LNCaP clone FGC (cell line): ENCODE measurements at places on chromosomes 2 and 18.

- DNase-seq = no peak
Measured at GRCh38 chr18:77014538-77014937, 118.0 kb downstream of the MBP start.

DNA sequence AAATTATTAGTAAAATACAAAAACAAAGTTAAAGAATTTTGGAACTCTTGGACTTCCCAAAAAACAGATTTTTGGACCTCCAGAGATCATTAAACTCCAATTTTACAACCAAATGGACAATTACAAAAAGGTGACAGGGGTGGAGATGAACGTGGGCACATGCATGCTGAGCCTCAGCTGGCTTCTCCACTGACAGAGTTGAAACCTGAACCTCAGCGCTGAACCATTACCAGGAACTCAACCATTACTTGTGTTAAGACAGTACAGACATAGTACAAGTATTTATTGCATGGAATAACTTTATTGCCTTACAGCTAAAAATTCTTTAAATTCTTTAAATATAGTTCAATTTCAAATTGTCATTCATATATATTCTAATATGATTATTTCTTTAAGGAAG, 33.0 kb upstream of the KIDINS220 start:
- DNase-seq = no peak

DNA sequence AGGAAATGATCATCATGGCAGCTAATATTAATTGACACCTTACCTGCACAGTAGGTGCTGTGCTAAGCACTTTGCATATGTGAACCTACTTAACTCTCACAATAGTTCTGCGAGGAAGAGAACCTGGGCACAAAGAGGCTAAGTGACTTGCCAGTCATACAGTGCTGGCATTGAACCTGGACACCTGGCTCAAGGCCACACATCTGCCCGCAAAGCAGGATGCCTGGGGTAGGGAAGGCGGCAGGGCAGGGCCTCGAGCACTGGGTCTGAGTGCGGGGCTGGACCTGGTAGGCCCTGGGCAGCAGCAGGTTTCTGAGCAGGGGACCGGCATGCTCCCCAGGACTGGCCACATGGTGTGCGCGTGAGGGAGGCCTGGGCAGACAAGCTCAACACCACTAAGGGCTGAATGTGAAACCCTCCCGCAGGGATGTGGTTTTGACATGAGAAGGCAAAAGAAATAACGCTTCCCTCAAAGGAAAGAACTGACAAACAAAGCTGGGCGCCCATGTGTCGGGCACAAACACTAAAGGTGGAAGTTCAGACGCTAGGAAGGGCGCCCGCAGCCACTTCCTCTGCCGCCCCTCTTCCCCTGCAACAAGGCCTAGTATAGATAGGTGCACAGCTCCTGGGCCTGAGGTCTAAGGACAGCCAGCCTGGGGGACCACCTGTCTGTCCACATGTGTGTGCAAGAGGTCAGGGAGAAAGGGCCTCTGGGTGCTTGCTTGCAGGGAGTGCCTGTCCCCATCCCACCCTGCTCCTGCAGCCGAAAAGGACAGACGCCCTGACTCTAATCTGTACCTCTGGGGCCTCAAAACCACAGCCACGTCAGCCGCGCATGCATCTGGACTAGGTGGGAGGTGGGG, 92.5 kb downstream of the ZFP36L2 start:
- no peak for DNase-seq

DNA sequence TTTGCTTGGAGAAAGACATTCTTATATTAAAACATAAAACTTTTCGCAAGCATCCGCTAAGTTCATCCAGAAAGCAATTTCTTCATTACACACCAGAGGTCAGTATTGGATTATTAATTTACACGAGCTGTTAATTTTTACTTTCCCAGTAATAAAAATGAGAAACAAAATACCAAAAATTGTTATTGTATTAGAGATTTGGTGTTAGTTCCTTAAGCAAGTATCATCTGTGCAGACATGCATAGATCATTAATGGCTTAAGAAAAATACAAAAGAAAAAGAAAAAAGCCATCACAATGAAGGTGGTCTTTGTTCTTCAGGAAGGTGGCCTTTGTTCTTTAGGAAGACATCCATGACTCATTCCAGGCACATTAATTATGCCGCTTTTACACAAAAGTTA, 53.6 kb upstream of the HNMT start:
- DNase-seq = no peak

DNA sequence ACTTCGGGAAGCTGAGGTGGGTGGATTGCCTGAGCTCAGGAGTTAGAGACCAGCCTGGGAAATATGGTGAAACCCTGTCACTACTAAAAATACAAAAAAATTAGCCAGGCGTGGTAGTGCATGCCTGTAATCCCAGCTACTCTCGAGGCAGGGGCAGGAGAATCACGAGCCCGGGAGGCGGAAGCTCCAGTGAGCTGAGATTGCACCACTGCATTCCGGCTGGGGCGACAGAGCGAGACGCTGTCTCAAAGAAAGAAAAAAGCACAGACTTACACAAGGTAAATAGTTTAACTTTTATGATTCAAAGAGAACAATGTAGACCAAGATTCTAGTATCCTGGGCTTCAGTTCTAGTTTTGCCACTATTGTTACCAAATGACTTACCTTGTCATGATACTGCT, 37.4 kb downstream of the NCKAP1 start:
- no peak for DNase-seq

- no peak for DNase-seq
Measured at GRCh38 chr2:121886059-121886458, 130.6 kb downstream of the TSN start.

- no peak for DNase-seq
Measured at GRCh38 chr18:31232775-31233424, 70.2 kb upstream of the DSC1 start.

GRCh38 chr2:12091201-12091806, 344.9 kb downstream of the LPIN1 start:
- no peak for DNase-seq

- no peak for DNase-seq
Measured at GRCh38 chr2:65019675-65020195, 30.5 kb downstream of the SLC1A4 start.

GRCh38 chr2:203112342-203112741, 97.7 kb downstream of the NBEAL1 start:
- DNase-seq = no peak

DNA sequence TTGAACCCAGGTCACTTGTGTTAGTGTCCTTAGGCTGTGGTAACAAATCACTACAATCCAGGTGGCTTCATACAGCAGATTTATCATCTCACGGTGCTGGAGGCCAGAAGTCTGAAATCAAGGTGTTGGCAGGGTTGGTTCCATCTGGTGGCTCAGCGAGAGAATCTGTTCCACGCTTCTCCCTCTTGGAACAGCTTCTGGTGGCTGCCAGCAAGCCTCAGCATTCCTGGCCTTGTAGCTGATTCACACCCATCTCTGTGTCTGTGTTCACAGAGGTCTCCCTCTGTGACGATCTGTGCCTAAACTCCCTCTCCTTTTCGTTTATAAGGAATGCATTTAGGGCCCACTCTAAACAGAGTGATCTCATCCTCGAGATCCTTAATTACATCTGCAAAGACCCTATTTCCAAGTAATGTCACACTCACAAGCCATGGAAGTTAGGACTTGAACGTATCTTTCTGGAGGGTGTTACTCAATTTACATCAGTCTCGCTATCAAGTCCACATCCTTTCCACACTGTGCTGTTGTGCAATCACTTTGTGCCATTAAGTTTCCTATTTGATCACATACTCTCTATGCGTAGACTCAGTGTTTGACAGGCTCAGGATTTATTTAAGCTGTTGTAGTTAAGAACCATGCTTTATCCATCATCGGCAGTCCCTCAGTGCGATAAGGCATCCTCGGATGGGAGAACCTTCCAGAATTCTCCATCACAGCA, 164.4 kb downstream of the SOCS6 start:
- DNase-seq = no peak

DNA sequence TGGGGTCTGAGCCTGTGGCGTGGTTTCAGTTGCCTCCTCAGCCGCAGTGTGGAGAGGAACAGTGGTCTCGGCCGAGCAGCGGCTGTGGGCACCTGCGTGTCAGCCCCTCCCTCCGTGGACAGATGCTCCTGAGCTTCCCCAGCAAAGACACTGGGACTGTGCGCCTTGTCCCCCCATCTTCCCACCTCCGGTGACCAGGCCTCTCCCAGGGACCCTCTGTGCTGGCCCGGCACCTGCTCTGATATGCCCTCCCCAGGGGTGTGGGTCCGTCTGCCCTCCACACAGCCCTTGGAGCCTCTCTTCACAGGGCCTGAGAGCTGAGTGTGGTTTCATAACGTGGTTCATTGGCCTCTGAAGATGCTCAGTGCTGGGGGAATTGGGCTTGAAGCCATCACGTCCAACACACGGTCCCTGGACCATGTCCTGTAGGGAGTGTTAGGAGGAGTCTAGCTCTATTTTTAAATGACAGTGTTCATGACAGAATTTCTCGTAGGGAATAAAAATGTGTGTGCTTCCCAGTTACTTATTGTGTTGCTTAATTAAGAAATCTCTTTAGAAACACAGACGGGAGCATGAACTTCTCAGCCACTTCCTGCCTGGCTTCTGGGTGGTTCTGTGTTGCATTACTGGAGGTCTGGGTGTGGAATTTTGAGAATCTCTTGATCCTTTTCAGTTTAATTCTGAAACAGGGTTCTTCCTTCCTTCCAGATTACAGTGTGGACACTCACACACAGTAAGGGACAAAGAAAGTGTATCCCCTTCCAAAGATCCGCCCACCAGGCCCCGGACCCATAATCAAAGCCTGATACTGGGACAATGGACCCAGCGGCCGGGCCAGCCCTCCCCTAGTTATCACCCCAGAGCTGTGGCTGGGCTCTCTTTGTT, 110.7 kb downstream of the NFATC1 start:
- DNase-seq = no peak

GRCh38 chr2:24891201-24891600, 28.8 kb downstream of the ADCY3 start:
- no peak for DNase-seq

DNA sequence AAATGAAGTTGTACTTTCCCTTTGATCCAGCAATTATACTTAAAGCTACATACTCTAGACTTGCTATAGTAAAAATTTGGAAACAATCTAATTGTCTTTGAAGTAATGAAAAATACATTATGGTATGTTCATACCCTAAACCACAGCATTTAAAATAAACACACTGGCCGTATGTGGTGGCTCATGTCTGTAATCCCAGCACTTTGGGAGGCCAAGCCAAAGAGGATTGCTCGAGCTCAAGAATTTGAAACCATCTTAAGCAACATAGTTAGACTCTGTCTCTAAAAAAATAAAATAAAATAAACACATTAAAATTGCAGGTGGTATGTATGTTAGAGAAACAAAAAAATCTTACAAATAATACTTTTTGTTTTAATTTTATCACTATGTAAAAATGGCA, 208.1 kb upstream of the KLHL14 start:
- no peak for DNase-seq

- no peak for DNase-seq
Measured at GRCh38 chr2:239331560-239331959, 69.3 kb downstream of the HDAC4 start.

DNA sequence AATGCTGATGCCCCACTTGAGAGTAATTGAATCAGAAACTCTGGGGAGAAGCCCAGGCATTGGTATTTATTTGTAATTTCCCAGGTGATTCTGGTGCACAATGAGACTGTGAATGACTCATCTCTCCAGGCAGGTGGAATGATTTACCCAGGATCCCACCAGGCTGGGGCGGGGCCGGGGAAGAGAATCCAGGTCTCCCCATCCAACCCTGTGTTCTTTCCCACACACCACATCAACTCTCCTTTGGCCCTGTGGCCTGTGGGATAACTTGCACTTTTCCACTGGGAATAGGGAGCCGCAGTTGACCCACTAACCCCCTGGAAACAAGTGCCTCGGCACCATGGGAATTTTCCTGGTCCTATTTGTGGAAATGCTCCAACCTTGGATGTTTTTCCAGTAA, 409.8 kb downstream of the ZNF521 start:
- DNase-seq = no peak

- peak; percentile 52 for DNase-seq
Measured at GRCh38 chr18:77376043-77376732, 126.5 kb downstream of the GALR1 start.

GRCh38 chr18:76480913-76481312, 14.1 kb downstream of the ZNF516 start:
- DNase-seq = no peak

GRCh38 chr18:67483237-67483636, 33.3 kb downstream of the DSEL start:
- DNase-seq = no peak

- no peak for DNase-seq
Measured at GRCh38 chr2:216858312-216858711, 1.6 kb downstream of the TNP1 start.

- DNase-seq = no peak
Measured at GRCh38 chr2:236180076-236180816, 12.1 kb upstream of the GBX2 start.

GRCh38 chr2:184644685-184645084, 46.4 kb downstream of the ZNF804A start:
- no peak for DNase-seq

- DNase-seq = no peak
Measured at GRCh38 chr2:188388831-188389230, 97.2 kb downstream of the GULP1 start.

DNA sequence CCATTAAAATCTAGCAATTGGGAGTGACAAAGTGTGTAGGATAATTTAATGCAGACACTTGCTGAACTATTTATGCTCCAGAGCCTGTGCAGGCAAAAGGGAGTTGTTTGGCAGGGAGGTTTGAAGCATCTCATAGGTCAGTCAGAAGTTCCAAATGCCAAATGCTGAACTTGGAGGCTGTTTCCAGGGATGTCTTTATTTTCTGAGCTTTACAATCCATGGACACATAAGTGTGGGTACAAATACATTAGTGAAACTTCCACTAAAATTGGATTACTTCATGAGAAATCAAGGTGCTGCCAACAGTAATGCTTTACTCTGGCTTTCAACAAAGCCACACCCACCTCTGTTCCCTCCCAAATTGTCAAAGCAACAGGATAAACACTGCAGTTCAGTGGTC, 422.1 kb upstream of the SETBP1 start:
- no peak for DNase-seq

DNA sequence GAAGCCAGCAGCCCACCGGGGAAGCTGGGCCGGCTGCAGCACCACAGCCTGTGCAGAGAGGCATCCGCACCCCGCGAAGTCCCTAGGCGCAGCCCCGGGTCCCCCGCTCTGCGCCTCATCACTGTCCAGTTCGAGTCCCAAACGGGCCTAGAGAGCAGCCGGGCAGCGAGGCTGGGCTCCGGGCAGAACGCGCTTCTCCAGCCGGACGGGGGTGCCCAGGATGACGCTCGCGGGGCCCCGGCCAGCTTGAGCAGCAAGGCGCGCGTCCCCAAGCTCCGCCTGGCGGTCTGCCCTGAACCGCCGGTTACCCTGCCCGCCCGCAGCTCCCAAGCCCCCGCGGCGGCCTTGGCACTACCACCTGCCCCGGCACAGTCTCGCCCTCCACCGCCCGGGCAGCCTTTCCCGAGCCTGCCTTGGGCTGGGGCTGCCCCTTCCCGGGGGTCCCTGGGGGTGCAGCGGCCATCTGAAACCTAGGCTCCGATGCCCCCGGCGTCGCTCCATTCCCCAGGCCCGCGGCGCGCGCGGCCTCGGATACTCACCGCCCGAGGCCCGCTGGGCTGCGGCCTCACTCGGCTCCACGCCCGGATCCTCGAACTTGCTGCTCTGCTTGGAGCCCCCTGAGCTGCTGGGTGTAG, 591 bp downstream of the SLC16A14 start:
- DNase-seq = no peak
